Adrenal gland (tissue), 19 donors: ENCODE measurements at places on chromosomes 7 and 10.
A peak's percentile ranks its signal among the peaks of the same experiment; 100 is the strongest.

DNA sequence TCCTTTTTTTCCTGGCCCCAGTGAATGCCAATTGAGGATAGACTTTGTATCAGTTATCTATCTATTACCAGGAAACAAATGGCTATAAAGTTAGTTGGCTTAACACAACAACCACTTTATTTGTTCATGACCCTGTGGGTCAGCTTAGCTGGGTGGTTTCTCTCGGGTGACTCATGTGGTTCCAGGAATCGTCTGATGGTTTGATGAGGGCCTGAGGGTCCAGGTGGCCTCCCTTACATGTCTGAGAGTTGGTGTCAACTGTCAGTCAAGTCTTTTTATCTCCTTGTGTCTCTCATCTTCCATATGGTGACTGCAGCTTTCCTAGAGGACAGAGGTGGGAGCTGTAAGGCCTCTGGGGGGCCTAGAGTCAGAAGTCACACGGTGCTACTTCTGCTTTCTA lies 15.3 kb upstream of the MAPK8 start:
- no peak for DNase-seq

GRCh38 chr10:15052121-15052520 lies 8.4 kb downstream of the OLAH start:
- no peak for DNase-seq

DNA sequence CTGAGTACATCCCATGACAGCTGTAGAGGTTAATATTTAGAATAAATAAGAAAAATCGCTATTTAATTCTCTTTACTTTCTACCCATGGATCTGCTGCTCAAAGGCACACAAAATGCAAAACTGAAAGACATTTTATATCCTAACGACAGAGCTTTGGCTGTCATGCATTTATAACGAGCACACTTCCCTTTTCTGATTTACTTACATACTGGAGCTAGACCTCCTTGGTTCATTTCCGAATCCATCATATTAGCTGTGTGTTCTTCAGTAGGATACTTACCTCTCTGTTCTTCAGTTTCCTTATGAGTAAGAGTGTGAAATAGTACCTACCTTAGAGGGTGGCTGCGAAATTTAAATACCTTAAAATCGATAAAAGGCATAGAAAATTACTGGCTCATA lies 10.9 kb downstream of the CALCR start:
- no peak for DNase-seq

DNA sequence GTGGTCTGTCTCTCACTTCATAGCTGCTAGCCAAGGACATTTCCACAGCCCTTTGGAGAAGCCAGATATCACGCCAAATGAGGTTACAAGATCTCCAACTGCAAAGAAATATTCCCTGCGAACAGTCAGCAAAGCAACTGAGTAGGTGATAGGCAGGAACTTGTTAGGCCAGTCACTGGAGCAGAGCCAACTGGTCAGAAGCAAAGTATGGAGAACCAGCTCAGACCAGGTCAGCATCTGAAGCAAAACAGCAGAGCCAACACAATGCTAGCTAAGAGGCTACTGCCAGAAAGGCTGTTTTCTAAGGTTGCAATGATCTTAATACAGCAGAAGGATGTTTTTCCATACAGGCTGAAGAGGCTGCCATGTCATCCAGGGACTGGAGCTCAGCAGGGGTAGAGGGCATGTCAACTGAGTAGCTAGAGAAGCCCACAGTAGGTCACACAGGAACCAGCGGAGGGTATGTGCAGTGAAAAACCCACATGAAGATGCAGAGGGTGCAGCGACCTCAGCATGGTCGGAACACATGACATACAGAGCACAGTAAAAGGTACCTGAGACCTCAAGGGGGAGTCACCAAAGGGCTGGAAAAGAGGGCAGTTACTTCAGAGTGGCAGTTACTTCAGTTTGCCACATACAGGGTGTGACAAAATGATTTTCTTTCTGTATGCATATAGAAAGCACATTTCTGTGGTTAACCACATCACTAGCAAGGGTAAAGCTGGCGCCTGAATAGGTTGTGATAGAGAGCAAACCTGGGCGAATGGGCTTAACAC lies 8.9 kb downstream of the SEC31B start:
- DNase-seq = peak; percentile 5

DNA sequence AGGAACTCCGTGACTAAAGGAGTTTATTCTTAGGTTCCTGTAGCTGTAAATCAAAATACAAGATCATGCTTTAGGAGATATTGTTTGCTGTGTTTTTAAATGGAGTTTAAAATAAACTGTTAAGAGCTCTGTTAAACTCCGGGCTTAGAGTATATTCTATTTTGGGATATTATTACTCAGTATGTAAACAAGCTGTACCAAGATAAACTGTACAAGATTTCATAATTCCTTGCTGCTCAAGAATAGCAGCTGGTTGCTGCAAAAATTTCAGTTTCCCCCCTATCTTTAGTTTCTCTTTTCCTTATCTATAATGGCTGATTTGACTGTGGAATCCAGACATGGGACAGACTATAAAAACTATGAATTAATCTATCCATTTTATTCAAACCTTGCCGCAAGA lies 215.7 kb downstream of the HTR7 start:
- no peak for DNase-seq

GRCh38 chr10:86651631-86652331 lies 2.6 kb upstream of the OPN4 start:
- DNase-seq = no peak

- DNase-seq = no peak
Measured at GRCh38 chr7:71527213-71527612, 395.3 kb downstream of the GALNT17 start.

DNA sequence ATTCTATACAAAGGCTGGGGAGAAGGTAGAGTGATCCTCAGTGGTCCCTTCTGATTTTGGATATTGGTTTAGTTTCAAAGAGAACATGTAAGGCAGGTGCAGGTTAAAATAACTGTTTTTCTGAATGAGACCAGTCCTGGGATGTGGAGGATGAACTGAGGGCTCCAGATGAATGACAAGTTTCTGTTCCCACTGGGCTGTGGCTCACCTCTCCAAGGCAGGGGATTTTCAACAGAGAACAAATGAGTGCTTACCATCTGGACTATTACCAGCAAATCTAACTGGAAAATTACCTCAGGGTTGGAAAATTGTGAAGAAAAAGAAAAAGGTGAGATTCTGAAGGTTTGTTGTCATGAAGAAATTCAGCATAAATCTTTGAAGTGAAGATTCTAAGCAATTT lies 8.0 kb downstream of the LAMB4 start:
- DNase-seq = no peak

DNA sequence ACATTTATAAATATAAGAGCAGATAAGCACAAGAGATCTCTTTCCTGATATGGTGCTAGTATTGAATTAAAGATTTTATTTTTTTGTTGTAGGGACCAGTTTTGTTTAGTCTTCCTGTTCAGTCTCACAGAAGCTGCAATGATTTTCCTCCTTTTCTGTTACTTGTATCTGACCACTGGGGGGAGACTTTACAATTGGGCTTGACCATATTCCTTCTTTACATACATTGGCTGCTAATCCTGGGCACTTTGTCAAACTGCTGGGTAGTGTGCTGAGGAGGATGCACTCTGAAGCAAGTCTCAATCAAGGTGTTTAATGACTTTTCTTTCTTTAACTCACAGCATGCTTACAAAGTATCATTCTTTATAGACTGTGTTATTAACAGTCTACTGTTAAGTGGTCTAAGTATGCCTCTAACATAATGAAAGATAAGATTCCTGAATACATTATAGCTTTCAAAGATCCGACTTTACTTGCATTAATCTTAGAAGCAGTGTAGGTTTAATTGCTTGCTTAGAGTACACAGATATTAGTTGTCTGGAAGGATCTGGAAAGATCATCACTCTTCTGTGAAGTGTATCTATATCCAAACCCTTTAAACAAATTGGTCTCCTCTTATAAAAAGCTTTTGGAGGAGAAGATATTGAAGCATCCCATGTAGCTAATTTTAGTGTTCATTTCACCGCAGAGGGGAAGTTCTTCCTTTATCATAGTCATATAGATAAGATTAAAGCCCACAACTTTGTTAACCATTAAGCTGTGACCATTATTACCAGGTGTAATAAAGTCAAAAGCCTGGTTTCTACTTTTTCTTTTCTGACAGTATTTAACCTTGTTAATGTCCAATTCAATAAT lies 3.1 kb downstream of the PALS2 start:
- no peak for DNase-seq

- DNase-seq = no peak
Measured at GRCh38 chr10:111018021-111018420, 58.8 kb upstream of the ADRA2A start.

- DNase-seq = no peak
Measured at GRCh38 chr7:126569402-126569801, 683.3 kb downstream of the GRM8 start.

DNA sequence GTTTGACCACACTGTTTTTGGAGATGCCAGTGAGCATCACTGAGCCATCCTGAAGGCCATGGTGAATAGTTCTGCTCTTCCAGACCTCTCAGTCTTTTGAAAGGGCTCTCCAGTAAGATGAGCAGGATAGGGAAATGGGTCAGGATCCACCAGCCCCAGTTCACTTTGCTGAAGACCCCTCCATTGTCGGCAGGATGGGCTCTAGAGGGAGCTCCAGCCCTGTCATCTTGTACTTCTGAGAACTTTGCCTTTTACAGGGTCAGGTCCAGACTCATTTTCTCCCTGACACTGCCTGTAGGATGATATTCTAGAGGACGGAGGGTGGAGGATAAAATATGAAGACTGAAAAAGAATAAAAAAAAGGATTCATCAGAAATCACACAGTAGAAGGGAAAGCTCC lies 13.1 kb downstream of the LHFPL3 start:
- no peak for DNase-seq

GRCh38 chr10:112141292-112141691 lies 42.3 kb downstream of the GPAM start:
- no peak for DNase-seq

- no peak for DNase-seq
Measured at GRCh38 chr7:68977385-68978055, 620.8 kb upstream of the AUTS2 start.

DNA sequence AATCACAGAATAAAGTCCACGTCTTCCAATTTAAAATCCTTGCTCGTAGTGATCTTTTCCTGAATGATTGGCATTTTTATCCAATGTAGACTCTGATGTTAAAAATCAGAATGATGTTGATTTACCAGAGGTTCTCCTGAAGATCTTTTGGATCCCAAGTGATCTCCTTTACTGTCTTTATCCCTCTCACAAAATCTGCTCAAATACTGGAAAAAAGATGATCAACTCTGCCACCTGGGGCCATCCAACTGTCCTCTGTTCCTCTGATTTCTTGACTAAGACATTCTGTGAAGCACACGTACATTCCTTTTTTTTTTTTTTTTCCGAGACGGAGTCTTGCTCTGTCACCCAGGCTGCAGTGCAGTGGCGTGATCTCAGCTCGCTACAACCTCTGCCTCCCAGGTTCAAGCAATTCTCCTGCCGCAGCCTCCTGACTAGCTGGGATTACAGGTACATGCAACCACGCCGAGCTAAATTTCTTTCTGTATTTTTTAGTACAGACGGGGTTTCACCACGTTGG lies 18.0 kb upstream of the ADRB1 start:
- no peak for DNase-seq
